ENCODE measurements at places on chromosomes 5 and 9.
A peak's percentile ranks its signal among the peaks of the same experiment; 100 is the strongest.

DNA sequence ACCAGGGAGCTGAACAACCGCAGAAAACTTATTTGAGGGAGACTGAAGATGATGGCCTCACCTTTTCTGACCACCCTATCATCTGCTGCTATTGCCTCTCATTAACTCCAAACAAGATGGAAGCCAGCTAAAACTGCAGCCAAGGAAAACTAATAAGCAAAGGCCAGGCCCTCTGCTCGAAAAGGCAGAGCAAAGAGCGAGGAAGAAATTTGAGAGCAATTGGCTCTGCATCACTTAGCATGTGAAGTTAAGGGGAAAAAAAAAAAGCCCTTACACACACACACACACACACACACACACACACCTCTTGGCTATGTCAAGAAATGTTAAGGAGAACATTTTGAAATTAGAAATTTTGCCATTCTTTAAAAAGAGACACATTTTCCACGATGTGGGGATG lies 228.1 kb upstream of the CYLC2 start:
- DNase-seq = no peak

- no peak for DNase-seq
Observed at GRCh38 chr5:28156981-28157380, 1118.6 kb upstream of the CDH9 start.

GRCh38 chr5:72108202-72109061 lies 1.2 kb downstream of the MAP1B start:
- no peak for DNase-seq

GRCh38 chr9:123769719-123770118 lies 160.2 kb downstream of the DENND1A start:
- DNase-seq = no peak

DNA sequence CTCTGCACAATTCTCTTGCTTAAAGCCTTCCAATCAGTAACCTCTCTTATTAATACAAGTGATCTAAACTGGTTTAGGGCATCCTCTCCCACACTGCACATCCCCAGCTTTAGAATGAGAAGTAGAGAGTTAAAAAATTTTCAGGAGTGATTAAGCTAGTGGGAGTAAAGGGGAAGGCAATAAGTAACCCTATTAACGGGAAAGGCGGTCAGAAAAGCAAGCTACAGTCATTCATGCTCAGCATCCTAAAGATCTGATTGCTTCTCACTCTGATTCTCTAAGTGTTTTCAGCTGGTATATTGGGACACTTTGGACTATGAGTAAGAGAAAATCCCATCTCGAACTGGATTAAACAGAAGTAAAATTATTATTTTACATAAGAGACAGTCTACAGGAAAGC lies 15.8 kb downstream of the CDH6 start:
- DNase-seq = no peak

DNA sequence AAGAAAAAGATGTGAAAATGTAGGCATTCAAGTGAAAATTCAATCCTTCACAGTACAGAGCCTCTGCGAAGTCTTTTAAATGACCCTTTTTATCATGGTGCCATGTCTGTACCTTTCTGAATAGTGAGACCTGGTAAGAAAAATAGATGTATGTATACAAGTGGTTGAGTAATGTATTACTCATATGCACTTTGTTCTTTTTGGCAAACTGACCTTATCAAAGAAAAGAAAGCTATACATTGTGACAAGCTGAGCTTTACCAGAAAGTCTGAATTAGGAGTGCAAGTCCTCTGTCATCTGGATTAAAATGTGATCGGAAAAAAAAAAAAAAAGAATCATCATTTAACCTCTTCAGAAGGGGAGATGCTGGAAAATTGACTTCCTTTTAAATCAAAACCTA lies 356.4 kb upstream of the CCNH start:
- DNase-seq = no peak

GRCh38 chr5:80608731-80609130 lies 38.7 kb upstream of the ANKRD34B start:
- DNase-seq = no peak

DNA sequence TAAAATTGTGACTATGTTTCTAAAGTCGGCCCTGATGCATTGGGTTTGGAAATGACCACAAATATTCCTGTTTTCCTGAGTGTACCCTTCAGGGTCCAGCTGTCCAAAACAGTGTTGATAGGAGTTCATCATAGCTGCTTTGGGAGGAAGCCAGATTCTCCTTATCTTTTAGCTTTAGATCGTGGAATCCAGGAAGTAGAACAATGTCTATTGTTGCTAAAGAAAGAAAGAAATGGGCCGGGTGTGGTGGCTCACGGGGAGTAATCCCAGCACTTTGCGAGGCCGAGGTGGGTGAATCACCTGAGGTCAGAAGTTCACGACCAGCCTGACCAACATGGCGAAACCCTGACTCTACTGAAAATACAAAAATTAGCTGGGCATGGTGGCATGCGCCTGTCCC lies 9.5 kb downstream of the CAVIN4 start:
- DNase-seq = no peak

DNA sequence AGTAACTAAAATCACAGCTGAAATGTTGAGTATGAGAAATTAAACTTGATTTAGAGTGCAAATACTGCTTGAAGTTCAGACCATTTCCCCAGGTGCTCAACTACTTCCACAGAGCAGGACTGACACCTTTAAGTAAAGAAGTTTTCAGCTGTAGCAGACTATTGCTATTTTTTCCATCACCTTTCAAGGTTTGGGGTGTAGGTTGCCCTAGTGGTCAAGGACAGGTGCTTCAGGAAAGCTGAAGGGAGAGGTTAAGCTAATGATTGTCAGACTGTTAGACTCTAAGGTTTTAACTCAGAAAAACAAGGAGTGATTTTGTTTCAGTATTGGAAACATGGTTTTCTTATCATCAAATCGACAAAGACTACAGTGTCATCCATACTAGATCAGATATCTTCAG lies 162.1 kb downstream of the CCDC192 start:
- no peak for DNase-seq

GRCh38 chr9:37784291-37784615 lies 611 bp downstream of the EXOSC3 start:
- no peak for DNase-seq

GRCh38 chr9:92762196-92762595 lies 2.4 kb downstream of the BICD2 start:
- no peak for DNase-seq

DNA sequence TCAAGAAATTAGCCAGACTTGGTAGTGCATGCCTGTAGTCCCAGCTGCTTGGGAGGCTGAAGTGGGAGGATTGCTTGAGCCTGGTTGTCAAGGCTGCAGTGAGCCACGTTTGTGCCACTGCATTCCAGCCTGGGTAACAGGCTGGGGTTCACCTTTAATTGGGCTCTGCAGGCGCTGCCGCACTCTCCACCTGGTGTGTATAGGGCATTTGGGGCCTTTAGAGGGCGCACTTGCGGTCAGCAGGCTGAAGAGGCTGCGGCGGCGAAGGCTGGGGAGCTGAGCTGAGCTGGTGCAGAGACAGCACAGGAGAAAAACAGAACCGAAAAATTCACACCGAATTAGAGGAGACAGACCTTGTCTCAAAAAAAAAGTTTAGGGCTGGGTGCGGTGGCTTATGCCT lies 31.2 kb downstream of the CDK7 start:
- no peak for DNase-seq

DNA sequence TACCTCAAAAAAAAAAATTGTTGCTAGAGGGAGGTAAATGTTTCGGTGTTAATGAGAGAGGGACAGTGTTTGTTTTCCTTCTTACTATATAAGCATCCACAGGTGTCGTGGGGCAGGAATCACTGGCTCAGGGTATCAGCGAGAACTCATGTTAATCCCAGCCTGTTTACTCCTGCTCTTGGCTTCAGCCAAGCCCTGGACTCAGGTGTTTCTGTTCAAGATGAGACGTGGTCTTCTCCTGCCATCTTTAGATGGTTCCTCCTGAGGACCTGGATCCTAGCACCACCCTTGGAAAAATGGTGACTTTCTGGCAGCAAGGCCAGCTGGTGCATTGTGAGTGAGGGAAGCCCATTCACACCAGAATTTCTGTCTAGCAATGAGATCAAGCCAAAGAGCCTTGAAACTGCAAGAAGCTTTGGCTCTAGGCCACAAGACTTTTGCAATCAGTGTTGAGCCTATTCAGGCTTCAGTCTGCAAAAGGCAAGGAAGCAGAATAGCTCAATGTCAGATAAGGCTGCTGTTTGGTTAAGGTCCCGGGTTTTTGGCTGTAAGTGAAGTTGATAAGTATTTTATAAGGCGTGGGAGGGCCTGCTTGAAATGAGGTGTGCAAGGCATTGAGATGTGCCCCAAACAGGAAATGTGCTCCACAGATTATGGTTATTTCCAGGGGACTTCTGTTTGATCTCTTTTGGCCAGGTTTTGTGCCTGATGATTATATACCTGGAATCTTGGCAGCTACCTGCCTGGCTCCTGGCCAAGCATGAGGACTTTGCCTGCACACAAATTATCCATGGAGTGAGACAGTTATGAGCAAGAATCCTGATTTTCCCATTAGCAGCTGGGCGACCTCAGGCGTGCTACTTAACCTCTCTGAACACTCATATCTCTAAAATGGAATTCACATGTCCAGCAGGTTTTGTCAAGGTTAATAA lies 99.8 kb downstream of the TENT4A start:
- no peak for DNase-seq

DNA sequence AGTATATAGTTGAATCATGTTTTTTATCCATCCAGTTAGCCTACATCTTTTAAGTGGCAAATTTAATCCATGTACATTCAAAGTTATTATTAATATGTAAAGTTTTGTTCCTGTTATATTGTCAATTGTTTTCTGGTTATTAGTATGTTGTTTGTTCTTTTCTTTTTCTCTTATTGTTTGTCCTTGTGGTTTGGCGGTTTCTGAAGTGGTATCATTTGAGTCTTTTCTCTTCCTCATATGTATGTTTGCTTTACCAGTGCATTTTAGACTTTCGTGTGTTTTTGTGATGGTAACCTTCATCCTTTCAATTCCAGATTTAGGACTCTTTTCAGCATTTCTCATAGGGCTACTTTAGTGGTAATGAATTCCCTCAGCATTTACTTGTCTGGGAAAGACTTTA lies 130.4 kb upstream of the RFX3 start:
- no peak for DNase-seq

DNA sequence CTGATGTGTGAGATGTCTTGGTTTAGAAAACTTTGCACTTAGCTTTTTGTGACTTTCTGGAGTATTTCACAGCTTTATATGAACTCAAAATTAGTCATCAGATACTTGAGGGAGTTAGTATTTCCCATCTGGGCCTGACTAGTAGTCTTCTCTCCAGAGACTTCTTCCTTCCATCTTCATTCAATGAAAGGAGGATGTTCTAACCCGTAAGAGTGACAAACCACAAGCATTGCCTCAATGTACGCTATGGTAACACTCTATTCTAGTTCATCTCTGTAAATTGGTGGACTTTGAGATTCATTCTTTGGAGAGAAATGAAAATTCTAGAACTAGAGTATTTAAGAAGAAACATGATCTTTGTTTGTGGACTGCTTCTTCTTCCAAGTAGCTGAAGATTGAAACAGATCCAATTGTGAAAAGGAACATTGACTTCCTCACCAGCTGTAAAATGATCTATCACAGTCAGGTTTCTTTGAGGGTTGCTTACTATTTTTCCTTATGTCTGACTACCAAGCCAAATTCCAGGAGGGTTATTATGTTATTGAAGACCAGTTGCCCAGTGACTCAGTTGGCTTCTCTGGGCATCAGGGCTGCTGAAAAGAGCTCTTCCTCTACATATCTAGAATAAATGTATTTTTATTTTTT lies 157.6 kb downstream of the SLC12A2 start:
- no peak for DNase-seq

GRCh38 chr5:178163772-178164735 lies 10.4 kb upstream of the NHP2 start:
- DNase-seq = peak; percentile 89

GRCh38 chr5:79873187-79873586 lies 117.9 kb downstream of the MTX3 start:
- no peak for DNase-seq

DNA sequence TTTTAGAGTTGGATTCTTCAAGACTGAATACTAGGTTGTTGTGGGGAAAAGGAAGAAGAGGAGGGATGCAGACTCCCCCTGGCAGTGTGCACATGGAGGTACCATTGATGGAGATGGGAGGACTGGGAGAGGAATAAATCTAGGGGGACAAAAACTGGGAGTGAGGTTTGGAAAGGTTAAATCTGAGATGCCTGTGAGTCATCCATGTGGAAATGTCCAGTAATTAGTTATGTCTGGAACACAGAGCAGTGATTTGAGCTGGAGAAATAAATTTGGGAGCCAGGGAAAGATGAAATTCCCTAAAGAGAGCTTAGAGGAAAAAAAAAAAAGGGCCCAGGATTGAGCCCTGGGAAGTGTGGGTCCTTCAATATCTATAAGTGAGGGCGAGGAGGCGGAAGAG lies 8.0 kb upstream of the CCIN start:
- no peak for DNase-seq

DNA sequence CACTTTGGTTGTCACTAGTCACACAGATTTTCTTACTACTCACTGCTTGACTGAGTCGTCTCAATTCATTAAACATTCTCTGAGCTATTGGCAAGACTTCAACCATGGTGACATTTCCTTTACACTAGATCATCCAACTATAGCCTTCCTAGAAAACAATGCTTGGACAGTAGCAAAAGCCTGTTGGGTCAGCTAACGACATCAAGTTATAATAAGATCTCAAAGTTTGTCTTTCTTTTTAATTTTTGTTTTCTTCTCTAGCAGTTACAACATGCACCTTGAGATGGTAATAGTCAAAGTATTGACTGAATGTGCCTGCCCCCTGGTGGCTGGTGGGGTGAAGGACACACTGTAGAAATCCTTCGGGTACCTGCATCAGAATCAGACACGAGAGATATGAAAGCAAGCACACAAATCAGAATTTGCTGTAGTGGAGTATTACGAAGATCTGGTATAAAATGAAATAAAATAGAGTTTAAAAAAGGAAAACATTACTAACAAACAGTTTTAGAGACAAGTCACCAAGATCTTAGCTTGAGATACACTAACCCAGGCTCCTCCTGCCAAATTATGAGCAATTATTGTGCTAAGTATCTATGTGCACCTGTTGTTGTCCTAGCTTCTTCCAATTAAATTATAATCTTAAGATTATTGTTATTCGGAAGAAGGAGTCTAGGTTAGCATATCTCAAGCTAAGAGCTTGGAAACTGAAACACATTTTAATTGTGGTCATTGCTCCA lies 81.2 kb downstream of the ARL15 start:
- peak; percentile 58 for DNase-seq

- no peak for DNase-seq
Observed at GRCh38 chr5:164175083-164175482, 669.7 kb downstream of the MAT2B start.

GRCh38 chr9:82148901-82149461 lies 160.4 kb downstream of the SPATA31D1 start:
- no peak for DNase-seq

- DNase-seq = no peak
Observed at GRCh38 chr5:123515904-123516303, 3.9 kb downstream of the CSNK1G3 start.

DNA sequence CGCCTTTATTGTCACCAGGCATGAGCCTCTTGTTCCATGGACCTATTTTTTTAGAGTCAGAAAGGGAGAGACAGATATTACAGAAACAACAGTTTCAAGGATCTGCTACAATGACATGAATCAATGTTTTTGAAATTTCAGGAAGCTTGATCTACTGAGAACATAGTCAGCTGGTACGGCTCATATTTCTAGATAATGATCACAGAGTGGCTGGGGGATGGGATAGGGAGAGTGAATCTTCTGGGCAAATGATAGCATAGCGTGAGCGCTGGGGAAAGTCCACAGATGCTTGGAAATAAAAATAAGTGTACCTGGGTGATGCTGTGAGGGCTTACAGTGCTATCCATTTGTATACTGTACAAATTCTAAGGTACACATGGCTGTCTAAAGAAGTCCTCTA lies 340.4 kb downstream of the EBF1 start:
- DNase-seq = no peak

Data from activated CD4-positive, alpha-beta T cell treated with anti-CD3 and anti-CD28 coated beads for 24 hours (primary cell).